ENCODE measurements at places on chromosomes 13 and 19. TPM values are rescaled to one million over a fixed set of nuclear protein-coding genes. Genes with fewer than 3 reads are reported as not detected.

The PTPRH gene
- polyA plus RNA-seq: 3.4 TPM

The MRPS12 gene
- polyA plus RNA-seq: 45.3 TPM

The ZNF600 gene
- 3.1 TPM for polyA plus RNA-seq

The PINLYP gene
- 9.6 TPM for polyA plus RNA-seq

The TINCR gene
- polyA plus RNA-seq: 0.23 TPM

The B3GNT8 gene
- polyA plus RNA-seq: 1.6 TPM

The ZSCAN4 gene
- polyA plus RNA-seq: 0.67 TPM

The LYPD3 gene
- polyA plus RNA-seq: 7.3 TPM

The ZNF497 gene
- polyA plus RNA-seq: 0.51 TPM

The PSG7 gene
- not detected for polyA plus RNA-seq

The FOXA3 gene
- not detected for polyA plus RNA-seq

The BRSK1 gene
- polyA plus RNA-seq: 1.0 TPM

The ZGLP1 gene
- 2.2 TPM for polyA plus RNA-seq

The KLK4 gene
- not detected for polyA plus RNA-seq

The MCF2L gene
- 18.0 TPM for polyA plus RNA-seq

The ZNF610 gene
- 1.0 TPM for polyA plus RNA-seq

The SLC5A5 gene
- not detected for polyA plus RNA-seq

The CCL25 gene
- polyA plus RNA-seq: 0.07 TPM

The RAB3A gene
- polyA plus RNA-seq: 5.2 TPM

The ZNF266 gene
- polyA plus RNA-seq: 12.9 TPM

The KIR2DL4 gene
- polyA plus RNA-seq: not detected

The ZNF223 gene
- polyA plus RNA-seq: 3.1 TPM

The UCHL3 gene
- 24.4 TPM for polyA plus RNA-seq

The ZNF625 gene
- polyA plus RNA-seq: 0.72 TPM

The NCR1 gene
- polyA plus RNA-seq: 0.16 TPM

The ZNF552 gene
- polyA plus RNA-seq: 3.0 TPM

The OVOL3 gene
- not detected for polyA plus RNA-seq

The MBD3L2 gene
- not detected for polyA plus RNA-seq

The TRAPPC6A gene
- polyA plus RNA-seq: 31.7 TPM

The PSG6 gene
- not detected for polyA plus RNA-seq

The ZNF729 gene
- polyA plus RNA-seq: not detected

The PODNL1 gene
- 0.58 TPM for polyA plus RNA-seq

The SULT2B1 gene
- polyA plus RNA-seq: 0.45 TPM

The HCST gene
- polyA plus RNA-seq: 6.6 TPM

The COL5A3 gene
- 12.9 TPM for polyA plus RNA-seq

The ZNF264 gene
- polyA plus RNA-seq: 12.6 TPM

The PAK4 gene
- polyA plus RNA-seq: 23.7 TPM

The WTIP gene
- 14.8 TPM for polyA plus RNA-seq

The MTUS2 gene
- not detected for polyA plus RNA-seq

The ADAMTS10 gene
- 21.5 TPM for polyA plus RNA-seq

The SPC24 gene
- 2.4 TPM for polyA plus RNA-seq

The CEACAM5 gene
- polyA plus RNA-seq: 0.90 TPM

The TMIGD2 gene
- 0.59 TPM for polyA plus RNA-seq

The LILRA2 gene
- 6.6 TPM for polyA plus RNA-seq

The NECTIN2 gene
- 23.8 TPM for polyA plus RNA-seq

The NCCRP1 gene
- not detected for polyA plus RNA-seq

The HS6ST3 gene
- polyA plus RNA-seq: 0.47 TPM

The FCHO1 gene
- polyA plus RNA-seq: 2.2 TPM

The PLEKHA4 gene
- 20.6 TPM for polyA plus RNA-seq

The IL4I1 gene
- not detected for polyA plus RNA-seq

The C1QTNF9 gene
- 1.3 TPM for polyA plus RNA-seq

The IL27RA gene
- polyA plus RNA-seq: 2.7 TPM

The MEX3D gene
- polyA plus RNA-seq: 6.7 TPM

The IFNL1 gene
- not detected for polyA plus RNA-seq

The MYO16 gene
- 0.05 TPM for polyA plus RNA-seq

Data from adipose tissue (tissue), 3 donors.